ENCODE measurements at places on chromosomes 6 and 20. TPM values are rescaled to one million over a fixed set of nuclear protein-coding genes. Genes with fewer than 3 reads are reported as not detected.

Gene RBPJL
- total RNA-seq, result not detected

Gene SLC12A5
- total RNA-seq, result 2.2 TPM

Gene TMX4
- 19.6 TPM for total RNA-seq

Gene DACT2
- total RNA-seq, result not detected

Gene ERVFRD-1
- total RNA-seq, result 2.5 TPM

Gene PRKN
- 0.93 TPM for total RNA-seq

Gene OOEP
- not detected for total RNA-seq

Gene CFB
- 2.3 TPM for total RNA-seq

Gene PPP1R16B
- 56.4 TPM for total RNA-seq

DNA sequence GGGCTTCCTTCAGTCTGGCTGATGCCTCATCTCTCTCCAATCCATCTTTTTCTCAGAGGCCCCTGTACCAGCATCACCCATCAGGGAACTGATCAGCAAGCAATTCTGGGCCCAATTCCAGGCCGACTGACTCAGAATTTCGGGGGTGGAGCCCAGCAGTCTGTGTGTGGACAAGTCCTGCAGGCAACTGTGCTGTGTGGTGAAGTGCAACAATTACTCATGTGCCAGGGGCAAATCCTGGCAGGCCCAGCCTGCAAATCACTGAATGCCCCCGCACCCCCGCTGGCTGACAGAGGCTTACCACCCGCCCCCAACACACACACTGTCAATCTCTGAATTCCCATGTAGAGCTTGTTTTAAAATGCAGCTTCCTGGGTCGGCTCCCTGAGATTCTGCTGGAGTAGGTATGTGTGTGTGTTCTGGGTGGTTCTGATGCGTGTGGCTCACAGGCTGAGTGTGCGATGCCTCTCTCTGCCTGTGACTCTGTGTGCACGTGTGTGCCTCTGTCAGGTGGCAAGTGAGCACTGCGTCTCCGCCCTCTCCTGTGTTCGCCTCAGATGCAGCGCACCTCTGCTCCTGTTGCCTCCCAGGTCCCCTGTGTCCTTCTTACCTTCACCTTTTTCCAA is 45.4 kb downstream of the SSR1 start:
- DNase-seq, result no peak

DNA sequence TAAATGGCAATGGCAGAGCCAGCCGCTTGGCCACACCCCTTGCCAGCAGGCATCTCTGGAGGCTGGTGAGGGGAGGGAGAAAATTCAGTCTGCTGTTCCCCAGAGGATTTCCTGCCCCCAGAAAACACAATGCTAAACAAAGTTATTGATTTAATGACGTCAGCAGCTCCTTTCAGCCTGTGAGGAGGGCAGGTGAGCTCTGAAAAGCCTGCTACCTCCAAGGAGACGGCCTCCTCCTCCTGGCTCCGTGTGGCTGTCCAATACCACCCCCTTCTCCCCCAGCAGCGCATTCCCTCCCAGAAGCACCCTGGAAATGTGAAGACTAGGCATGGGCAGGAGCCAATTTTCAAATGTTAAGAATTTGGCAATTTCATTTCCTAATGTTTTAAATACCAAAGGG is 393.1 kb downstream of the ZFAND3 start:
- peak; percentile 56 for DNase-seq

GRCh38 chr6:56279331-56280080 is 32.1 kb upstream of the COL21A1 start:
- no peak for DNase-seq

- DNase-seq, result no peak
Measured at GRCh38 chr6:129621252-129621651, 88.7 kb downstream of the ARHGAP18 start.

GRCh38 chr20:47174456-47175243 is 181.8 kb downstream of the ZMYND8 start:
- DNase-seq, result no peak

DNA sequence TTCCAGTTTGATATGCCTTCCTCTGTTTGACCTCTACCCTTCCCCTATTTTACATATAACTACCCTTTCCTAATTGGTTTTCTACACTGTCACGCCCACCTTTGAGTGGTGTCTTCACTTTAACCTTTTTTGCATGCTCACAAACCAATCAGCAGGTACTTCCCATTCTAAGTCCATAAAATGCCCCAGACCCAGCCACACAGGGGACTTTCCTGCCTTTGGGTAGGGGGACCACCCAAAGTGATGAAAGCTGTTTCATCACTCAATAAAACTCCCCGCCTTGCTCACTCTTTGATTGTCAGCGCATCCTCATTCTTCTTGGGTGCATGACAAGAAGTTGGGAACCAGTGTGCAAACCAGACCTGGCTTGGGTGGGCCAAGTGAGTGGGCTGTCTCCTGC is 20.5 kb upstream of the SNRPC start:
- no peak for DNase-seq

GRCh38 chr20:49104365-49104648 is 58.2 kb downstream of the CSE1L start:
- DNase-seq, result no peak

- DNase-seq, result no peak
Measured at GRCh38 chr6:162679681-162680080, 47.9 kb downstream of the PRKN start.

GRCh38 chr6:149897855-149898744 is at the start of gene RAET1E:
Gene RAET1E, minus strand, starts transcription at chr6:149898113. Its CDS starts 7,212 bp downstream, at chr6:149890901.
- DNase-seq, result no peak

- no peak for DNase-seq
Measured at GRCh38 chr20:24821391-24821790, 127.7 kb upstream of the CST7 start.

DNA sequence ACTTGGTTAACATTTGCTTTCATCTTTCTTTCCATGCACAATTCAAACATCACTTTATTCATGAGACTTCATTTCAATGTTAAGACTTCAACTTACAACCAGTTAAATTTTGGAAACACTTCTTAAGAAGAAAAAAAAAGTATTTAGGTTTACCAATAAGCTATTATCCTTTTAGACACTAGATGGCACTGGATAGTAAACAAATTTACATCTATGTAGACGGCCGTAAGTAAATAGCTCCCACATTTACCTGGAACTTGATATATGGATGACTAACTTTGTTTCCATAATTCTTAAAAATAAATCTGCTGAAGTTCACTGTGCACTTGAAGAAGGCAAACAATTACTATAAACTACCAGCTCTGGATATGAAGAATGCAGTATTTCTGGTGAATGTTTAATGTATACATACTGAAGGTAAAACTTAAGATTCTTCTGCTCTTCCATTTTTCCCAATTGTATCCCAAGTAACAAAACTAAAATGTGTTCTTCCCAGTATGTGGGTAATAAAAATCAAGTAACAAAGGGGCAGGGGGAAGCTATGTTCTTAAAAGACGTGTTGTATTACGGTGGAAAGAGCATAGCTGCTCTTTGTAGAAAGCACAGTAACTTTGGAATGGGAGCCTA is 130.6 kb upstream of the C6orf118 start:
- DNase-seq, result peak; percentile 57

DNA sequence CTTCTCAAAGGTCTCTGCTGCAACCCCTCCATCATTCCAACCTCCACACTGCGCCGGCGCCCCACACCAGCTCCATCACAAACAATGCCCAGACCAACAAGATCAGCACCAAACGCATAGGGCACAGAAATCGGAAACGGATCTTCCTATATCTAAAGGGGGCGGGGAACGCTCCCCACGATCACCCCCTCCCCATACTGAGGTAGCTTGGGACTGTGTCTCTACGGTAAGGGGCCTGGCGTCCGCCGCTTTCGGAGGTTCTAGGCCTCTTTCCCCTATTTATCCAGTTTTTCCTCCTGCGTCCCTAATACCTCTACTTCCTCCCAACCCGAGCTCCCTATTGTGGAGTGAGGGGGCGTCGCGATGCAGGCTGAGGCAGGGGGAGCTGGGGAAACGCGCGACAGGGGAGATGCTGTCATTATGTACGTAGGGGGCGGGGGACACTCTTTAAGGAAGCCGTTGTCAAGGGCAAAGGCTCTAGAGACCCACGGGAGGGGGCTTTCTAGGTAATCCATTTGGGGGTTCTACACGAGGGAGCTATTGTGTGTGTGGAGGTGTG is 909 bp downstream of the DNAAF9 start:
- DNase-seq, result no peak

- no peak for DNase-seq
Measured at GRCh38 chr20:31494131-31494530, 19.0 kb downstream of the REM1 start.

DNA sequence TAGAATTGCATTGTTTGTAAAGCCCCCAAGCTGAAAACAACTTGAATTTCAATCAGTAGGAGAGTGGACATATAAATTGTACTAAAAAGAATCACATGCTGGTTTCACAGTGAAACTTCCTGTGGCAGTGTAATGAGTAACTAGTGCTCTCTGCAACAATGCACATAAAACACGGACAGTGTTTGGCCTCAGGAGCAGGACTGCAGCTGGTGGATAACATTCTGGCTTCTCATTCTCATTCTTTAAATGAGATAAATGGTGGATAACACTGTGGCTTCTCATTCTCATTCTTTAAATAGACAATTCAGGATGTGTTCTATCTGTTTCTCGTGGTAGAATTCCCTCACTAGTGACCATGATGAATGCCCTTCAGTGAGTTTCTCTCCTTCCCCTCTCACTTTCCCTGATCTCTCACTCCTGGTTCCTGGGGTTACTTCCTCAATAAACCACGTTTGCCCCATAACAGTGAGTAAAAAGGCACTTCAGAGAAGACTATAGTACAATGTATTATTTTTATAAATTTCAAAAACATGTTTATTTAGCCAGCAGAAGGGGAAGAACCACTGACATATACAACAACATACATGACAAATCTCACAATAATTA is 59.9 kb downstream of the SLC22A2 start:
- DNase-seq, result no peak
